Thymus (tissue), 14 donors: ENCODE measurements at places on chromosomes 4 and X.

GRCh38 chr4:55110131-55110530, 15.3 kb downstream of the KDR start:
- no peaks in the 10 kb centered on the region for H3K4me1 ChIP-seq
- no peaks in the 10 kb centered on the region for H3K27me3 ChIP-seq
- H3K36me3 ChIP-seq: no peaks in the 10 kb centered on the region
- DNase-seq: no peak

GRCh38 chrX:127873637-127874036, 178.6 kb downstream of the ACTRT1 start:
- no peak overlapping the region for H3K4me3 ChIP-seq
- H3K4me1 ChIP-seq: no peaks in the 10 kb centered on the region
- no peaks in the 10 kb centered on the region for H3K36me3 ChIP-seq
- no peak for DNase-seq
- no peaks in the 10 kb centered on the region for H3K27me3 ChIP-seq
- no peak overlapping the region for H3K27ac ChIP-seq

- H3K27ac ChIP-seq: no peak overlapping the region
- H3K4me1 ChIP-seq: no peaks in the 10 kb centered on the region
- H3K36me3 ChIP-seq: no peaks in the 10 kb centered on the region
- H3K27me3 ChIP-seq: no peaks in the 10 kb centered on the region
These were observed 140.9 kb downstream of the PAPSS1 start for GRCh38 chr4:107579099-107579498.

- no peak overlapping the region for H3K4me3 ChIP-seq
- DNase-seq: no peak
- peaks cover 4% of the 10 kb centered on the region for H3K4me1 ChIP-seq
- peaks cover 9% of the 10 kb centered on the region for H3K27me3 ChIP-seq
- no peak overlapping the region for H3K27ac ChIP-seq
- H3K36me3 ChIP-seq: no peaks in the 10 kb centered on the region
These were observed 4.0 kb downstream of the TMEM164 start for GRCh38 chrX:110006821-110007375.

- peak overlapping the region; percentile 28 for H3K27ac ChIP-seq
- H3K36me3 ChIP-seq: no peaks in the 10 kb centered on the region
- H3K4me3 ChIP-seq: no peak overlapping the region
- peaks cover 8% of the 10 kb centered on the region for H3K4me1 ChIP-seq
- no peak for DNase-seq
- peaks cover 5% of the 10 kb centered on the region for H3K27me3 ChIP-seq
These were observed 772 bp upstream of the PABPC4L start for GRCh38 chr4:134202166-134202956.

- no peak for DNase-seq
- no peaks in the 10 kb centered on the region for H3K36me3 ChIP-seq
- H3K27ac ChIP-seq: no peak overlapping the region
- no peaks in the 10 kb centered on the region for H3K4me1 ChIP-seq
- no peaks in the 10 kb centered on the region for H3K27me3 ChIP-seq
- H3K4me3 ChIP-seq: no peak overlapping the region
These were observed 1249.4 kb downstream of the ADGRL3 start for GRCh38 chr4:62449538-62449937.

GRCh38 chr4:52869196-52869595, 7.1 kb downstream of the RASL11B start:
- H3K27me3 ChIP-seq: no peaks in the 10 kb centered on the region
- no peak for DNase-seq
- no peak overlapping the region for H3K27ac ChIP-seq

DNA sequence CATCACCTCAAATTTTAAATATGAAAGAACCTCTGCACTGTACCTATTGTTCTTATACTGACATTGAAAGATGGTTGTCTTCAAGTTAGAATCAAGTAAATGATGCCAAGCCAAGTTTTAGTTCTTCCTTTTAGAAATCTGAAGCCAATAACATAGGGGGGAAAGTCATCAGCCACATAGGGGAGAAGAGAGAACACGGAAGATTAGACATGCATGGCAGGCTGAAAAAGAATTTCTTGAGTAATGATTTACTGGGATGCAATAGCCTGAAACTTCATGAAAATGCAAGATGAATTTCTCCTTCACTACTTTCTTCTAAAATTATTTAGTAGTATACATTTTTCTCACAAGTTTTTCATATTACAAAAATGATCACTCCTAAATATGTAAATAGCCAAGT, 13.6 kb upstream of the EPGN start:
- no peak overlapping the region for H3K4me3 ChIP-seq
- H3K27ac ChIP-seq: no peak overlapping the region
- no peak for DNase-seq

- no peak overlapping the region for H3K4me3 ChIP-seq
- no peak overlapping the region for H3K27ac ChIP-seq
- H3K27me3 ChIP-seq: no peaks in the 10 kb centered on the region
- no peak for DNase-seq
- no peaks in the 10 kb centered on the region for H3K4me1 ChIP-seq
These were observed 471.8 kb downstream of the KCNIP4 start for GRCh38 chr4:21476757-21477156.

DNA sequence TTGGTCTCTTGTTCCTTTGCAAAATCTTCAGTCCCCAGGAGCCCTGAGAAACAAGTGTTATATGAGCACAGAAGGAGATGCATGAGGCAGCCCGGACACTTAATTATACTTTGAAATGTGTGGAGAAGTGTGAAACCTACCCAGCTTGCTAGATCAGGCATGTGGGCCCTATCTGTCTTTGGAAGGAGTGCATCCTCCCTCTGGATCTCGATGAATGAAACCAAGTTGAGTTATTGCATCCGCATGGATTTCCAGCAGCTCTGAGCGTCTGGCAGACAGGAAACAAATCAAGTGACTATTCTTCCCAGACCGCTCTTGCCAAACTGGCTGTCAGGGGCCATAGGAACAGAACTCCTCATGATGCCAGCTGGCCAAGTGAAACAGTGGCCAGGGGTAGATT, 19.6 kb upstream of the SOWAHD start:
- H3K27ac ChIP-seq: no peak overlapping the region
- H3K4me3 ChIP-seq: no peak overlapping the region
- DNase-seq: no peak
- no peaks in the 10 kb centered on the region for H3K4me1 ChIP-seq
- no peaks in the 10 kb centered on the region for H3K36me3 ChIP-seq

DNA sequence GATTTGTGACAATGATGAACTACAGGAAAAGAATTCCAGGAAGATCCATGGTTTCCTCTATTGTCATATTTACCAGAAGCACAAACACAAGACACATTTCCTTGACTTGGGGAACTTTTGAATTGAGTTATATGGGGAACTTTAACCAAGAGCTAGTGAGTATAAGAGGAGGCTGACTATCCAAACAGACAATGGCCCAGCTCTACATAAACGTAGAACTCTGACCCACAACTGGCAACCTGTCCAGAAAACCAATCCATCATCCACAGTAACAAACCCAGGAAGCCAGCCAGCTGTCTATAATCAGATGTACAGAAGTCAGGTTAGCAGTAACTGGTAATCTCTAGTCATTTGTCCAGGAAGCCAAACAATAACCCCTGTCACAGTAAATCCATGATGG, 167.0 kb upstream of the CPEB2 start:
- DNase-seq: no peak
- no peaks in the 10 kb centered on the region for H3K36me3 ChIP-seq
- no peaks in the 10 kb centered on the region for H3K4me1 ChIP-seq

- no peaks in the 10 kb centered on the region for H3K36me3 ChIP-seq
- H3K27me3 ChIP-seq: peaks cover 19% of the 10 kb centered on the region
- no peak for DNase-seq
- H3K4me3 ChIP-seq: no peak overlapping the region
These were observed 3.5 kb downstream of the PNCK start for GRCh38 chrX:153669901-153670731.

DNA sequence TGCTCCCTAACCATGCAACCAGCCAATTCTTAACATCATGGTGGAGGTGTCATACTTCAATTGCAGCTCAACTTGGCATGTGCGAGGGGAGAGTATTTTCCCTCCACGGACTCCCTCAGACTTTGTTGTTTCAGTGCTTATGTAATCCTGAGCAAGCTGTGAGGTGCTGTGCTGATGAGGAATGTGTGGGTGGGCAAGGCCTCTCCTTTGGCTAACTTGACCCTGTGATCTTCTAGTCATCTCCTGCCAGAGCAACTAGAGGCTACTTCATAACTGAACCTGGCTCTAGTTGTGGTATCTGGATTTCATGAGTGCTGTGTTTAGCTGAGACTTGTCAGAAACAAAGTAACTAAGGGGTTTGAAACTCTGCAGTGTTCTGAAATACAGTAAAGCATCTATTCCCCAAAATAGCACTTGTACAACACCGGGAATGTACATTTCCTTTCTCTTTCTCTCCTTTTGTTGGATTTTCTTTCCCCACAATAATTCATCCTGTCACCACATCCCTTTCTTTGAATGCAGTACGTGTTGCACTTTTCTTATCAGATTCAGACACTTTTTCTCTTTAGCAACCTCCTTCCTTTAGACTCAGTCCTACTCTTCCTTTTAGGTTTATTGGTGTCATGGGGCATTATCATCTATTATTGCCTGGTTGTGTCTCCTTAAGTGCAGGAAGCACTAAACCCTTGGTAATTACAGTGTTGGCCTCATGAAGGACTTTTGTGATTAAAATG, 415.2 kb upstream of the NR3C2 start:
- no peak overlapping the region for H3K27ac ChIP-seq
- no peak overlapping the region for H3K4me3 ChIP-seq
- no peak for DNase-seq
- no peaks in the 10 kb centered on the region for H3K4me1 ChIP-seq
- H3K36me3 ChIP-seq: no peaks in the 10 kb centered on the region
- H3K27me3 ChIP-seq: no peaks in the 10 kb centered on the region

DNA sequence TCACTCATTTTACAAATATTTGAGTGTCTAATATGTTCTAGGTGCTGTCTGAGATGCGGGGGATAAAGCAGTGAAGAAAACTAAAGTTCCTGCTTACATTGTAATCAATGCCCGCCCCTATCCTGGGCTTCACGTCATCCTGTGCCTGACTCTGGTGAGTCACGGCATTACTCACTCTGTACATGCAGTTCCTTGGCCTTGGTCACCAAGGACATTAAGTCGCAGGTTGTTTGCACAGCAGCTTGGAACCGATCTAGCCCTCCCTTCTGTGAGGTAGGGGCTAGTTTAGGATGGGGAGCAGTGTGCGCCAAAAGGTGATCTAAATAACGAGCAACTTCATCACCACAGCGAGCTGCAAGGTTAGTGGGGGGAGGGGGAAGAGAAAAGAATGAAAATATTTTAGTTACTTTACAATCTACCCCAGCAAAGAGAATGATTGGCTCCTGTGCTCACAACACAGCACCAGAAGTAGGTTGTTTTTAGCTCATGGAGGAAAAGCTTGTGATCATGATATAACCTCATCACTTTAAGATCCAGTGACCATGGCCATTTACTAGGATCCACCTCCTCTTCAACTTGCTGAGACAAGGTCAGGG, 48.0 kb upstream of the HDAC8 start:
- no peaks in the 10 kb centered on the region for H3K36me3 ChIP-seq
- no peak overlapping the region for H3K4me3 ChIP-seq
- DNase-seq: no peak
- H3K27me3 ChIP-seq: no peaks in the 10 kb centered on the region
- H3K27ac ChIP-seq: no peak overlapping the region

GRCh38 chrX:17154001-17154400, 207.5 kb downstream of the REPS2 start:
- H3K27me3 ChIP-seq: no peaks in the 10 kb centered on the region
- H3K36me3 ChIP-seq: no peaks in the 10 kb centered on the region
- H3K27ac ChIP-seq: no peak overlapping the region

GRCh38 chr4:10701702-10702460, 17.3 kb upstream of the CLNK start:
- no peaks in the 10 kb centered on the region for H3K27me3 ChIP-seq
- no peak for DNase-seq
- H3K27ac ChIP-seq: no peak overlapping the region

DNA sequence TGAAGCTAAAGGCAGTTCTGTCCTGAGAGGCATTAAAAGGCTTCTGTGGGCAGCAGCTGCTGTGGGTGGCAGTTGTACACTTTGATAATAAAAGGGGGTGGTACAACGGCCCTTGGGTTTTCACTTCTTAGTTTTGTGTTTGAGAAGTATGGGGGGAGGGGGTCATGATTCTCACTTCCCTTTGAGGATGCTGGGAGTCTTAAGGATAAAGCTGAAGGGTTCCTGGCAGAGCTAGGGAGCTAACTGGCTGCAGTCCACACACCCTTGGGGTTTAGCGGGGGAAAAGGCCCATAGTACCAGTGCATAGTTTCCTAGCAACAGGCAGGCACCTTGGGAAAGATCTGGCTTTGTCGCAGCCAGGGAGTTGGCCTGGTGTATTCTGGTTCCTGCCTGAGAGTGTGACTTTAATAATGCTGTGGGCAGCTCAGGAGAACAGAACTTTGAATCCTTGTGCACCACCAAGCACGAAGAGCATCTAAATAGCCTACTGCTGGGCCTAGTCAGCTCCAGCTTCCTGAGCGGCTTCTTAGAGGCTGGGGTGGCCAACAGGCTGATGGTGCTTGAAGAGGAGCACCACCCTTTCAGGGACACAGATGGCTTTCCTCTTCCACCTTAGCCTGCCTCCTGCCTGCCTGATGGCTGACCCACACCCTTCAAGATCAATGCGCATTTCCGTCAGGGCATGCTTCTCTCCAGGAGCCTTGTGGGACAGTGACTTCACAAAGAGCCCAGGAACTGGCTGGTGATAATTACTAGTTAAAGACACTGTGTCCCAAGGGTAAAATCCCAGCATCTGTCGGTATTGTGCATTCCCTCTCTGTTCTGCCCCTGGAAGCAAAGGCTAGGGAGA, 12.5 kb downstream of the ZBTB33 start:
- H3K36me3 ChIP-seq: no peaks in the 10 kb centered on the region
- no peak for DNase-seq
- H3K4me1 ChIP-seq: no peaks in the 10 kb centered on the region
- no peaks in the 10 kb centered on the region for H3K27me3 ChIP-seq
- no peak overlapping the region for H3K27ac ChIP-seq
- H3K4me3 ChIP-seq: no peak overlapping the region

GRCh38 chr4:133149932-133150471, 908 bp downstream of the PCDH10 start:
- H3K27ac ChIP-seq: no peak overlapping the region
- H3K27me3 ChIP-seq: peaks cover 78% of the 10 kb centered on the region
- H3K36me3 ChIP-seq: no peaks in the 10 kb centered on the region
- no peak for DNase-seq
- peaks cover 15% of the 10 kb centered on the region for H3K4me1 ChIP-seq

DNA sequence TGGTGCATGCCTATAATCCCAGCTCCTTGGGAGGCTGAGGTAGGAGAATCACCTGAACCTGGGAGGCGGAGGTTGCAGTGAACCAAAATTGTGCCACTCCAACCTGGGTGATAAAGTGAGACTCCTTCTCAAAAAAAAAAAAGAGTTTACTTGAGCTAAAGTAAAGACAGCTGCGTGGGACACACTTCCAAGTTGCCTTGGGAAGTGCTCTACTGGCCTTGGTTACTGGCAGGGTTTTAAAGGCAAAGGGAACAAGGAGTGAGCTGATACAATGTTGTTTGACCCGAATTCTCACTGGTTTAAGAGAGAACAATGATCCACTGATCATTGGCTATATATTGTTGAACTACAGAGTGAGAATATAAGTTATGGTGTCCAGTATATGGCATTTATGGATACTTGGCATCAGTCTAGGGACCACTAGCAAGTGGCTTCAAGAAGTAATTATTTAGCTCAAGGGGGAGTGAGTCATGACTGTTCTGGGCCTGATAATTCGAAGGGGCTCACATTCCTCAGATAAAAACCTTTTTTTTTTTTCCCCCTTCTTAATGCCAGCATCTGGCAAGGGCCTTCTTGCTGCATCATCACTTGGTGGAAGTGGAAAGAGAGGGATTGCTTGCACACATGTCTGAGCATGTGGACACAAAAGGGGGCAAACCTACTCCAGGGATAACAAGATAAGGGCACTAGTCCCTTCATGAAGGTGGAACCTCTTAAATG, 32.3 kb downstream of the GRK4 start:
- H3K4me3 ChIP-seq: no peak overlapping the region
- DNase-seq: no peak
- H3K36me3 ChIP-seq: no peaks in the 10 kb centered on the region
- no peaks in the 10 kb centered on the region for H3K4me1 ChIP-seq
- H3K27ac ChIP-seq: no peak overlapping the region
